WERI-Rb-1 (cell line): ENCODE measurements at places on chromosomes 2 and 18.

DNA sequence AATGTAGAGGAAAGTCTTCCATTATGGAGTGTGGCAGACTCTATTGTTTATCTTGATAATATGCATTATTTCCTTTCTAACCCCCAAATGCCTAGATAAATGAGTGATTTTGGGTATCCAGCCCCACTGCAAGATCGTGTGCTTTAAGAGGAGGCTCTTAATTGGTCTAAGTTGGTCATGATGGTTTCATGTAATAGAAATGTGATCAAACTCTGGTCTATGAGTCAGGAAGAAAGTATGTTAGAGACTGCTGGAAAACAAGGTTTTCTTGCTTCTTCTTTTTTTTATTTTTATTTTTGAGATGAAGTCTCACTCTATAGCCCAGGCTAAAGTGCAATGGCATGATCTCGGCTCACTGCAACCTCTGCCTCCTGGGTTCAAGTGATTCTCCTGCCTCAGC lies 344.5 kb upstream of the TNP1 start:
- DNase-seq, result no peak

DNA sequence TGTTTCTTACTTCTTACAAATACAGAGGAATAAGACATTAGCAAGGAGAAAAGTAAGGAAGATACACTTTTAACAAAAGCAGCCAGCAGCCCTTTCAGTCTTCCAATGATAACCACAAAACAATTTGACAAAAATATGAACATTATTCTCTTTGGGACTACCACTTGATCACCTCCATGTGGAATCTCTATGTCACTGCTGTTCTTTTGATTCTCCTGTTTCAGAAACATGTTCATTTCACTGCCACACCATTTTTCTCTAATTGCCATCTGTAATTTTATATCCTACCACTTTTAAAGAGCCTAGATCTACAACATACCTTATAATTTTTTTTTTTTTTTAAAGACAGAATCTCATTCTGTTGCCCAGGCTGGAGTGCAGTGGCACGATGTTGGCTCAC lies 10.9 kb downstream of the INO80D start:
- no peak for DNase-seq

DNA sequence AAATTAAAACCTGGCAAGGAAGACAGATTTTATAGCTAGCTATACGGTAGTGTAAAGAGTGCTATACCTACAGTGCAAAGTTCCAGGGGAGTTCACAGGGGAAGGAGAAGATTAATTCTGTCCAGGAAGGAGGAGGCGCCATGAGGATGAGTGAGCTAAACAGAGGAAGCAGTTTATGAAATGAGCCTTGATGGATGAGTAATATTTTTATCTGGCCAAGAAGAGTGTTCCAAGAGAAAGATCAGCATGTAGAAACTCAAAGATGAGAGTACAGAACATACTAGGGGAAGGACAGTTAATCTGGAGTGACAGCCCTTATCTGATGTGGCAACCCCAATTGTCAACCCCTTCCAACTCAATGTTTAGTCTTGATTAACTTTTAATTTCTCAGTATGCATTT lies 54.8 kb downstream of the CDH20 start:
- no peak for DNase-seq

DNA sequence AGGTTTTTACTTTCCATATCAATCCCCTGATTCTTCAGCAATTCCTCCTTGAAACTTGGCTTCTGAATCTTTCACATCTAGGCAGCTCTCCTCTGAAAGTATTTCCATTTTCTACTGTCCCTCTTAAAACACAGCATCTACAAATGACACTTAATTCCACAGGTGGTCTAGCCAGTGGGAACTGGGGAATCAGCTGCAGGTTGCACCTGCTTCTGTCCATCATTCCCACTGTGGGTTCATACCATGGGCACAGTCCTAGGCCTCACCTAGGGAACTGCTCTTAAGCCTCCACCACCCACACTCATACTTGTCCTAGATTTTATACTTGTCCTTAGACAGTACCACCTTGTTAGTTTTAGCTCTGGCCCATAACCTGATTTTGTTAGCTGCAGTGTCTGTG lies 2.2 kb downstream of the LOXL3 start:
- DNase-seq, result no peak

DNA sequence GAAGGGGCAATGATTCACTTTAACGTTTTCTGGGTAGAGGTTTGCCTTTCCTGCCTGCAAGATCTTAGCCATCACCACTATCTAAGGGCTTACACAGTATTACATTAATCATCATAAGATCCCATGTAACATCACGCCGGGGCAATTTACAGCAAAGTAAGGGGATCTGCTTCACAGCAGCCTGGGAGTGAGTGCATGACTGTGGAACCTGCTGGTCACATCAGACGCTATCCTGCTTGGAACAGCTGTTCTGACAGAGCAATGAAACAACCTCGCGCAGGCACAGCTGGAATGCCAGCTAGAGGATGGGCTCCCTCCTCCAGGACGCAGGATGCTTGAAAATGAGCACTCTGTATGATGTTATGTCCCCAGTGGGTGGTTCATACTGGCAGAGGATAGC lies 89.0 kb downstream of the AOX1 start:
- DNase-seq, result no peak

GRCh38 chr2:120978359-120979050 lies 242.8 kb downstream of the GLI2 start:
- no peak for DNase-seq

GRCh38 chr2:55419233-55419678 lies 400 bp downstream of the CCDC88A start:
- DNase-seq, result no peak

GRCh38 chr2:95004287-95004686 lies 21.2 kb upstream of the MAL start:
- no peak for DNase-seq

DNA sequence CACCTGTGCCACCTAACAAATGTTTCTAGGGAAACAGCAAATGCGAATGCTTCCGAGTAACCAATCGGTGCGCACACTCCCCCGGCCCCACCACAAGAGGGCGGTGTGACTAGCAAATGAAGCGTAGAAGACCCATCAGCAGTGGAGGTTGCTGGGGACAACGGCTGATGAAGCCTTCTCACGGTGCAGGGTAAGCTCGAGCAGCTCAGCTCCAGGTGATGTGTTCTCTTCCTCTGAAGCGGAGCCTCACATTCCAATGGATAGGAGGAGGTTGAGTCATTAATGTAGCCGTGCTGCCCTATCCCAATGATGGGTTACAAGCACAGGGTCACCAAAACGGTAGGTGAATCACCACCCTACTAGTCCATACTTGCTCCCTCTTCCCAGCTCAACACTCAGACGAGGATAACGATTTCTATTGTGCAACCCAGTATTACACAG lies 127.6 kb upstream of the TWIST2 start:
- peak; percentile 35 for DNase-seq

DNA sequence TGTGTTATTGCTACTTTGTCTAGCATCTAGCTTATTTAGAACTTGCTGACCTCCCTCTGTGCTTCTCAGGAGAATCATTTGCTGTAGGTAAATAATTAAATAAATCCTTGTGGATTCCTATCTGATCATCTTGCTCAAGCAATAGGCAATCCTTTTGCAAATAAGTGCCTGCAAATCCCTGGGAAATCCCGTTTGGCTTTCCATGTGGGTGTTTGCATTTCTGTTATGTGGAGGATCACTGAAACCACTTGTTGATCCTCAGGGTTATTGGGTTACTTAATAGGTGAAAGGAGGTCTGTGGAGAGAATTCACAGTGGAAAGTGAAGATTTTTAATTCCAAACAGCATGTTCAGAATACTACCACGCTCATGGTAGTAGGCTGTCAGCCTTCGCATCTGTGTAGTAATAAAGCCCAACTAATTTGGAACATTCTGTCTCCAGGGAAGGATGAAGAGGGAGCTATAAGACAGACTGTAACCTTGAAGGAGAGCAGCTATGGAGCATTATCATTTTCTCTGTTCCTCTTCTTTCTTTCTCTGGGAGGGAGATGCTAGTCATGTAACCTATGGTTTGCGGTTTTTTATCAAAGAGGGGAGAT lies 72.5 kb downstream of the GULP1 start:
- DNase-seq, result no peak

- no peak for DNase-seq
These were observed 2.3 kb downstream of the EML4 start for GRCh38 chr2:42171396-42171980.

DNA sequence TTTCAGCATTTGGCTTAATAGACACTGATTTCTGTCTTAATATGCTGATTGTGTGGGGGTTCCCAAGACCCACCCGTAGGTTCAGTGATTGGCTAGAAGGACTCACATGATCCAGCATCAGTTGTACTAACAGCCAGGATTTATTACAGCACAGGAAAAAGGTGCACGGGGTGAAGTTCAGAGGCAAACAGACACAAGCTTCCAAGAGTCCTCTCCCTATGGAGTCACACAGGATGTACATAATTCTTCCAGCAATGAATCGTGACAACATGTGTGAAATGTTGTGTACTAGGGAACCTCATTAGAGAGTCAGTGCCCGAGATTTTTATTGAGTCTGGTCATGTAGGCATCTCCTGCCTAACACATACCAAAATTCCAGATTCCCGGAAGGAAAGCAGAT lies 52.8 kb downstream of the GALNT1 start:
- no peak for DNase-seq

DNA sequence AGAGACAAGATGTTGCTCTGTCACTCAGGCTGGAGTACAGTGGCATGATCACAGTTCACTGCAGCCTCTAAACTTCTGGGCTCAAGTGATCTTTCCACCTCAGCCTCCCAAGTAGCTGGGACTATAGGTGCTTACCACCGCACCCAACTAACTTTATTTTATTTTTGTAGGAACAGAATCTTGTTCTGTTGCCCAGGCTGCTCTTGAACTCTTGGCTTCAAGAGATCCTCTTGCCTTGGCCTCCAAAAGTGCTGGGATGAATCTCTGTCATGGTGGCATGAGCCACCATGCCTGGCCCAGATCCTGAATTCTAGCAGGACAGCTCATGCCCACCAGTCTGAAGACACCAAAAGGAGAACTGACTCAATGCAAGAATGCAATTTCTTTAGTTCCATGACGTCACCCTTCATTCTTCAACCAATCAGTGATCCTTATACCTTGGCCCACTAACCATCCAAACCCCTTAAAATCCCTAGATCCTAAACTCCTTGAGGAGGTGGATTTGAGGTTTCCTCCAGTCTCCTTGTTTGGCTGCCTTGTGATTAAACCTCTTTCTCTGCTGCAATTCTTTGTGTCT lies 25.6 kb upstream of the CXXC1 start:
- DNase-seq, result no peak

GRCh38 chr2:180359522-180360282 lies 352.6 kb upstream of the CWC22 start:
- DNase-seq, result no peak

DNA sequence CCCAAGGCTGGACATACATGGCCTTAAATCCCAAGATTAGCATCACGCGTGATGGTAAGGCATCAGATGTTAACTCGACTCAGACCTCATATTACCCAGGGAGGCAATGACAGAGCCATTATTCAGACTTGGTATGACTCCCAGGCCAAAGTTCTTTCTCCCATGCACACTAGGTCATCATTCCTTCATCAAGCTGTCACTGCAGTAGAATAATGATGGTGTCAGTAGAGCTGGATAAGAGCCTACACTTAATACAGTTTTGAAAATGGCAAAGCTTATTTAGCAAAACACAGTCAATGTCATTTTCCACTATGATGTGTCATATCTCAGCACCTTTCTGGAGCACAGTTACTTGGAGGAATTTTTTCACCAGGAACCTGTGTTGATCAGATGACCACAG lies 663.3 kb downstream of the SUCLG1 start:
- DNase-seq, result no peak

- DNase-seq, result no peak
These were observed 46.9 kb upstream of the NDUFV2 start for GRCh38 chr18:9055626-9056025.

- no peak for DNase-seq
These were observed 391.3 kb upstream of the CELF4 start for GRCh38 chr18:37956902-37957301.

DNA sequence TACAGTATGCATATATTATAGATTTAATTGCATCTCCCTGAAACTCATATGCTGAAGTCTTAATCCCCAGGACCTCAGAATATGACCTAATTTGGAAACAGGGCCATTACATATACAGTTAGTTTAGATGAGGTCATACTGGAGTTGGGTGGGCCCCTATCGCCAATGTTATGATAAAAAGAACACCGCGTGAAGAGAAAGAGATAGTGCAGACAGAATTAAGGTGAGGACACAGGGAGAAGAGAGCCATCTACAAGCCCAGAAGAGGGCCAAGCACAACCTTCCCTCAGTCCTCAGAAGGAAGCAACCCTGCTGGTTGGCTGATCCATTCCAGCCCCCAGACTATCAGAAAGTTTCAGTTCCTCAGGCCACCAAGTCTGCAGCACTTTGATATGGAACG lies 311.9 kb upstream of the RAB6C start:
- DNase-seq, result no peak

GRCh38 chr2:75133621-75134570 lies 65.4 kb downstream of the TACR1 start:
- DNase-seq, result no peak

DNA sequence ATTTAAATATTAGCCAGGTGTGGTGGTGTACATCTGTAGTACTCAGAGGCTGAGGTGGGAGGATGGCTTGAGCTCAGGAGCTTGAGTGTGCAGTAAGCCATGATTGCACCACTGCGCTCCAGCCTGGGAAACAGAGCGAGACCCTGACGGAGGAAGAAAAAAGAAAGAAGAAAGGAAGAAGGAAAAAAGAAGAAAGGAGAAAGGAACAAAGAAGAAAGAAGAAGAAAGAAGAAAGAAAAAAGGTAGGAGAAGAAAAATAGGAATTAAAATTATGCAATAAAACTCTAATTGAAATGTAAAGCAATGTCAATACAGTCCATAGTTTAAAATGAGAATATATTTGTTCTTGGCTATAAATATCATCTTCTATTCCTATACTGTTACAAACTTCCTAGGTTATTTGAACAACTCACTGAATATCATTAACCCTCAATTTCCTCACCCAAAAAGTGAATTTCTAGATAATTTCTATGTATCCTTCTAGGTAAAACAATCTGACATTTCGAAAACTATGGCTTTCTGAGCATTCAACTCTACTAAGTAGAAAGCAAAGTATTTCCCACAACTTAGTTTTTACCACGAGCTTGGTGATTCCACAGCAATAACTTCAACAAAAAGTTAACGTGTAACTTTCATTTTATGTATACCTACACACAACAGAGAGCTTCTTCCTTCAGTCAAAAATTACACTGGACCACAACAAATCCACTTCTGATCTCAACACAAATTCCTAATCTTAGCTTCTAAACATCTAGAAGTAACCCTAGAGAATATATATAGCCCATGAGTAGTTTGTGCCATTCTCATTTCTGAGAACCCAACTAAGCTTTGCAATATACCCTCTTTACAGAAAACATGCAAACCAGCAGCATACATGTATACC lies 19.7 kb downstream of the LPIN2 start:
- DNase-seq, result no peak
